ENCODE measurements at places on chromosomes 6 and 20.
A peak's percentile ranks its signal among the peaks of the same experiment; 100 is the strongest.

DNA sequence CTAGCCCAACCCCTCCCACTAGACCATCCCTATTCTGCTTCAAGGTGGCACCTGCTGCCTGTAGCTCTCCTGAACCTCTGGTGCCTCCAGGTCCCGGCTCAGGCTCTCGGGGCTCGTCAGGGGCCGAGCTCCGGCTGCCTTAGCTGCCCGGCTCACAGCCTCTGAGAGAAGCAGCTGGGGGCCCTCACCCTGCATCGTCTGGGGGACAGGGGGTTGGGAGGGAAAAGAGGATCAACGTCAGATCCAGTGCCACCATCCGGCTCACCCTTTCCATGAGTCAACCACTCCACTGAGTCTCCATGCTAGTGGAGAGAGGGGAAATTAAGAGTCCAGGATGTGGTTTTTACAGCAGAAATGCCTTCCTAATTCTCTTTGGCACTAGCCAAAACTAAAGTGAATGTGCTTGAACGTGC lies 13.0 kb downstream of the BAG6 start:
- DNase-seq, result no peak

- DNase-seq, result no peak
These were observed 113.0 kb downstream of the GMDS start for GRCh38 chr6:2132416-2132815.

DNA sequence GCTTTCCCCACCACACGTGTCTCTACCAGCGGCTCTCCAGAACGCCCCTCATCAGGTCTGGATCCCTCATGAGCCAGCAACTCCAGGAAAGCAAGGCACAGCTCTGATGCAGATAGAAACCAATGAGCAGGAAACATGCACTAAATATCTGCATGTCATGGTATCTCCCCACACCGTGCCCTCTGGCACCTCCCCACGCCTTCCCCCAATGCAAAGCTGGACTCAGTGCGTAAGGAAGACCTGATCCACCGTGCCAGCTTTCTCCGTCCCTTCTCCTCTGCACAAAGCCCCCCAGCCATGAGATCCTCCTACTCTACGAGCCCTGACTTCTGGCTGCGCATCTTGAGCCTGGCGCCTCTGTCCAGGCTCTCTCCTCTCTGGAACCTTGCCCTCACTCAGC lies 9.4 kb downstream of the PDE10A start:
- no peak for DNase-seq

DNA sequence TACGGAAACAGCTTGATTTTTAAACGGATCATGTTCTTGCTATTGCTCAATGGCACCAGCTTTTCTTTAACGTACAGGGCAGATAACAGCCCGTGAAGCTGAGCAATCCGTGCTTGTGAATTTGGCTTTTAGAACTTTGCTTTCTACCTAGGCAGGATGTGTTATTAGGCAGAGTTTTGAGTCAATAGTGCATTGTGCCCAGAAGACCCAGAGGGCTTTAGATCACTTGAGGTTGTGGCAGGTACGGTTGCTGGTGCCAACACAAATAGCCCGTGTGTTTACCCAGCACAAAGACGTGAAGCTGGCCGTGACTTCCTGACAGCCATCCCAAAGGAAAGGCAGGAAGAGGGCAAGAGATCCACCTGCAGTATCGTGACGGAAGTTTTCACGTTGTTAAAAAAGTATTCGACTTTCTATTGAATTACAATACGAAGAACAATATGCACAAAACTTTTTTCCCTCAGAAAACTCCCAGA lies 117.4 kb upstream of the FRMD1 start:
- DNase-seq, result no peak

DNA sequence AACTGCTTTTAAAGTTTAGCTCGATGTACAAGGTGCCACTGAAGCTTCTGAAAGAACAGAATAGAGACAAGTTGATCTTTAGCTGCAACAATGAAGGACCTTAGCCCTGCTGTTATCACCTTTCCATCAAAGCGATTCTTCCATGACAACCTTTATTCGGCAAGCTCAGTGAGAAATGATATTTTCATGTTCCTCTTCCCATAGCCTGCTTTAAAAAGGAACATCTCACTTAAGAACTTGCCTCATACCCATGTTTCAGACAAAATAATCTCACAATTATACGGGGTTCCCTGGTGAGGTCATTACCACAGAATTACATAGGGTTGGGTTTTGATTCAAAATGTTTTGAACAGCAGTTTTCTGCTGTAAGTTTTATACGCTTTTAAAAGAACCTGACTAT lies 264.2 kb downstream of the THBS2 start:
- no peak for DNase-seq

- DNase-seq, result no peak
These were observed 51.6 kb upstream of the FAM184A start for GRCh38 chr6:119129968-119130484.

DNA sequence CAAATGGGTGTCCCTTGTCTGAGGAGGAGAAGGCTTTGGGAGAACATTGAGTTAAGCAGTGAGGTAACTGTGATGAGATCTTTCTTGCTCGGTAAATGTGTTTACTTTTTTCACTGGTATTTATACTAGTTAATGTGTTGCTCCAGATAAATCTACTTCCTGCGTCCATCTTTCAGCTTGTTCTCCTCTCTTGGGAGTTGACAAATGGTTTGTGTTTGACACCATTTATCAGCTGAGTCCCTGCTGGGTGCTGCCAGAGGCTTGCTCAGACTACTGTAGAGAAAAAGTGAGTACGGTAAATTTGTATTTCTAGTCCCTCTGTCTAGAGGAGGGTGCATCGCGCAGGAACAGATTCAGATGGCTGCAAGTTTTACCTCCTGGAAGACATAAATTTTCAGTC lies 8.3 kb upstream of the PRDM1 start:
- DNase-seq, result no peak

DNA sequence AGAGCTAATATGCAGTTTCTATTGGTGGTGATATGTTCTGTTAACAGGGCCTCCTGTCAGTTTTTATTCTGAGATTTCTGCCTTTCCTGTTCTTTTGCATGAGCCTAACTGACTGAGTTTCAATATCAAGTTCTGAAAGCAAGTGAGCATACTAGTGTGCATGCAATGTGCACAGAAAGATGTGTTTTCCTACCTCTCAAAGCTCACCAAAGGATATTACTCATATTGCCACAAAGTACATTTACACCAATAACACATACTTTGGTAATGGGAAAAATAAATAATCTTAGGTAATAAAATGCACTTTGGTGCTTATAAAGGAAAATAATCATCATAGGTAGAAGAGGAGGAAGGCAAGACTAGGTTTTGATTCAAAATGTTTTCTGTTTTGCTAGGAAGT lies 195.0 kb downstream of the KHDC1L start:
- DNase-seq, result no peak

- no peak for DNase-seq
These were observed 268.4 kb upstream of the SYNCRIP start for GRCh38 chr6:85911067-85911466.

- no peak for DNase-seq
These were observed 19.2 kb upstream of the MRPS18A start for GRCh38 chr6:43706788-43707187.

- no peak for DNase-seq
These were observed 60.0 kb downstream of the PRL start for GRCh38 chr6:22236626-22237414.

- DNase-seq, result no peak
These were observed 246.8 kb upstream of the STXBP5 start for GRCh38 chr6:146957181-146958093.

- DNase-seq, result peak; percentile 17
These were observed 128.9 kb upstream of the SHLD1 start for GRCh38 chr20:5621305-5621704.

GRCh38 chr6:156848533-156848932 lies 71.4 kb downstream of the ARID1B start:
- DNase-seq, result no peak

- no peak for DNase-seq
These were observed 11.0 kb upstream of the SNRPC start for GRCh38 chr6:34746104-34746846.

DNA sequence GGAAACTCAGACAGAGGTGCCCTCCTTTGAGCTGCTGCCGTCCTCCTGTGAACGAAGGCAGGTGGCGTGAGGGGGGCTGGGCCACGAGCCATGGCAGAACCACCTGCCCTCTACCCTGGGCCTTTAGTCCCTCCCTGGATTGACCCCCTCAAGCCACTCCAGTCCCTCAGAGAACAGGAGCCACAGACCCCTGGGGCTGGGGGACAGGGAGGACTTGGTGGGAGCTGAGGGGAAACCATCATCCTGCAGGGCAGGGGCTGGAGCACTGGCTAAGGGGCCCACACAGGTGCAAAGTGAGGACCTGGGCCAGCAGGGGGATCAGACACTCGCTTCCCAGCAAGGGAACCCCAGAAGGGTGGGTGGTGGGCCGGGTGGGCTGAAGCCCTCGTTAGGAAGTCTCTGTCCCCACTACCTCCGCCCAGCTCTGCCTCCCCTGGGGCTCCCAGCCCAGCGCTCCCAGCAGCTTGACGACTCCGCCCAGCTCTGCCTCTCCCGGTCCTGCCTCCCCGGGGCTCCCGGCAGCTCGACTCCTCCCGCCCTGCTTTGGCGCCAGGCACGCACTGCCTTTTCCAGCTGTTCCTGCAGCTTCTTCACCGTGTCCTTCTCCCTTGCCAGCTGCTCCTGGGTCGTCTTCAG lies 44.4 kb downstream of the DSTN start:
- DNase-seq, result no peak

- no peak for DNase-seq
These were observed 313.4 kb downstream of the CDH26 start for GRCh38 chr20:60271597-60271996.

DNA sequence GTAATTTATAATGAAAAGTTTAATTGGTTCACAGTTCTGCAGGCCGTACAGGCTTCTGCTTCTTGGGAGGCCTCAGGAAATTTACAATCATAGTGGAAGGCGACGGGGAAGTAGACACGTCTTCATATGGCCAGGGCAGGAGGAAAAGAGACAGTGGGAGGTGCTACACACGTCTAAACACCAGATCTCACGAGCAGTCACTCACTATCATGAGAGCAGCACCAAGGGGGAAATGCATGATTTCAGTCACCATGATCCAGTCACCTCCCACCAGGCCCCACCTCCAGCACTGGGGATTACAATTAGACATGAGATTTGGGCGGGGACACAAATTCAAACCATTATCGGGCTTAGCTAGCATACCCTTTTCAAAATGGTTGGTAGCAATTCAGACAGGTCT lies 41.2 kb downstream of the EIF2S2 start:
- no peak for DNase-seq

- DNase-seq, result no peak
These were observed 33.9 kb downstream of the TBPL1 start for GRCh38 chr6:133986942-133987341.

GRCh38 chr6:13924949-13925881 lies at the start of gene RNF182:
TSS of gene RNF182 (plus strand) at chr6:13924952. CDS start at chr6:13977120, 52,168 bp downstream.
- DNase-seq, result no peak

DNA sequence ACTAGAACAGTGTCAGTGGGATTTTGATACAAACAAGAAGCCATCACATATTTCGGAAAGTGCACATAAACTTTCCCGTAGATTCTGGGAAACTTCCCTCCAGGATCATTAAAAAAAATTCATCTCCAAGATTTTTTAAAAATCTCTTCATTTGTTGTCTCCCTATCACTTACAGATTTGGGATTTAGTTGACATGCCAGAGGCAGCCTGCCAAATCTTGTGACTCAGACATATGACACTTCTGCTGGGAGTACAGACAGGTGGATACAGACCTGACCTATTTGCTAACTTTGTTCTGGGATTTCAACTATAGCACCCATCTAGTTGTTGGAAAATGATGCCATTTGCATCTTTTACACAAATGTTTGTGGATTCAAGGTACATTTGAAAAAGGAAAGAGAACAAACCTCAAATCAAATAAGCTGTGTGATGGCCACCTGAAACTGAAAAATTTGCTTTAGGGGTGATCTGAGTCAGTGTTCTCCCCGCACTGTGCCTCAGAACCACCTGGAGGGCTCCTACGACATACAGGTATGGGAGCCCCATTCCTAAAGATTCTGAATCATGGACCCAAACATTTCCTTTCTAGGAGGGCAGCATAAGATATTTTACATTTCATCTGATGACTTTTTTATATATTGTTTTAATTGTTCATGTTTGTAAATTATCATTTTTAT lies 21.9 kb upstream of the CD2AP start:
- no peak for DNase-seq

GRCh38 chr6:160461641-160462040 lies 113.5 kb downstream of the SLC22A3 start:
- no peak for DNase-seq

DNA sequence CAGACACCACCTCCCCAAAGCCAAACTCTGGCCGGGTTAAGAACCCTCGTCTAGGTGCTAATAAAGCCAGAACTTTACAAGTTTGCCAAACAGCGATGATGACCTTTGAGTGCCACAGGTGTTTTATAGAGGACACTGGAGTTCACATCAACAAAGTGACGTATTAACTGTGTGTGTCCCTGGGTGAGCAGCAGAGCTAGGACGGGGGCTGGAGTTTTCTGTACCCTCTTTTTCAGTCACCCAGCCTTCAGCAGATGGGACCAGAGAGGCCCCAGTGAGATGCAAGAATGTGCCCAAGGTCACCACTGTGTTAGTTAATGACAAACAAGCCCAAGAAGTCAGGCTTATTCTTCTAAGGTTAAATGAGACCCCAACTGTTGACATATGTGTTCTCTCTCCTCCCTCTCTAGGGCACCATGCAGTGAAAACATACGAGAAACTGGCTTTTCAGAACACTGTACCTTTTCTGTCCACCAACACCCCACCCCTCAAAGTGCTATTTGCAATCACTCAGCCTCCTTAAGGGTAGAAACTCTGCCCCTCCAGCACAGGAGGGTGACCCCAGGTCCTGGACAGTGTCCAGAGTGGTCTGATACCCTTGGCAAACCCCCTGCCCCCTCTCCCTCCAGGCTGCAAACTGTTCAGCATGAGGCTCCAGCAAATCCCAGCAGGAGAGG lies 5.2 kb downstream of the SDC4 start:
- DNase-seq, result no peak

GRCh38 chr20:57959589-57959988 lies 249.8 kb upstream of the PMEPA1 start:
- no peak for DNase-seq

- DNase-seq, result no peak
These were observed 35.4 kb upstream of the E2F3 start for GRCh38 chr6:20366082-20366830.

DNA sequence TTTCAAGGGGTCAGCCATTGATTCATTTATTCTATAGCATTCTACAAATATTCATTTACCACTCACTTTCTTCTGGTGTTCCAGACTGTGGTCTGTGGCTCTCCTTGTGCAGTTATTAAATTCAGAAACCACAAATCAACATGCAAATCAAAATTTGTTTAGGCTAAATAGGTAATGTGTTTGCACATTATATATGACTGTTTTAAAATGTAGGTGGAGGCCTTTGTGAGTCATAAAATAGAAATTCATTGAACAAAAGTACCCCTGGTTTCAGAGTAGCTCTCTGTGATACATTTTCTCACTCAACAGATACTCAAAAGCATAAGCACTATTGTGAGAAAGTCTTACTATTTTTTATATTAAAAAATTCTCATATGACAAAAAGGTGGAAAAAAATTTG lies 385.5 kb upstream of the TSHZ2 start:
- DNase-seq, result no peak

GRCh38 chr6:17850281-17850680 lies 137.2 kb downstream of the KIF13A start:
- DNase-seq, result no peak
